GM12865 (cell line): ENCODE measurements at places on chromosomes 3 and 15.

- DNase-seq: no peak
These were observed 77.3 kb upstream of the NR2F2 start for GRCh38 chr15:96253006-96253747.

GRCh38 chr15:84402856-84403608, 167.5 kb downstream of the GOLGA6L4 start:
- DNase-seq: no peak

DNA sequence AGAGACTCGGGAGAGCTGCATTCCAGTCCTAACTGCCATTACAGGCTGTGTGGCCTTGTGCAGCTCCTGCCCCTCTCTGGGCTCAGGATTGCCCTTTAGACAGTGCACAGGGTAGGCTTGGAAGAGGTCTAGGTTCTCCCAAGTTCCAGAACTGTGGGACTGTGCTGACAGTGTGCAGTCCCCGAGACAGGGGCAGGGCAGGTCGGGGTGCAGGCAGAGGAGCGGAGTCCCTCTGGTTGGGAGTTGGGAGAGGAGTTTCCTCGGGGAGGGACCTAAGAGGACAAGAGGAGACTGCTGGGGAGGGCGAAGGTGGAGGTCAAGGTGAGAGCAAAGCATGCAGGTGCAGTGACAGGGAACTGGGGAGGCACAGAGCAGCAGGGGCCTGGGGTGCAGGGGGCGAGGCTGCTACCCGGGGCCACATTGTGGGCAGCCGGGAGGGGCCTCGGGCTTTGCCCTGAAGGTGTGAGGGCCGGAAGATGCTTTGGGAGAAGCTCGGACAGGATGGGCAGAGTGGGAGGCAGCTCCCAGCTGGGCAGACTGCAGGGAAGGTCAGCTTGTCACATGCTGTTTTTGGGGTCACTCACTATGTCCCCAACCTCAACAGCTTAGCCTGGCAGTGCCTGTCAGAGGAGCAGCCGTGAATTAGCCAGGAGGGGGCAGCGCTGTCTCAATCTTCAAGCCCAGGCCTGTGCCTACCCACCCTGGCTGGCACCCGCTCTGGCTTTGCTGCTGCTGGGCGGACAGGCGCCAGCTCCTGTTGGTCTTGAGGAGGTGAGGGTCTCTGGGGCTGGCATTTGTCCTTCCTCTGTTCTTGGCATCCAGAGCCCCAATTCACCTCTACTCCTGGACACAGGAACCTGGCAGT, 15.4 kb upstream of the CSPG4 start:
- DNase-seq: peak; percentile 54

GRCh38 chr15:101526890-101527289, 37.4 kb upstream of the PCSK6 start:
- no peak for DNase-seq

GRCh38 chr3:137134431-137134830, 176.6 kb downstream of the IL20RB start:
- no peak for DNase-seq

- DNase-seq: no peak
These were observed 11.8 kb downstream of the SAMD7 start for GRCh38 chr3:169923189-169923588.

- no peak for DNase-seq
These were observed 52.4 kb downstream of the CDC25A start for GRCh38 chr3:48135552-48136495.

DNA sequence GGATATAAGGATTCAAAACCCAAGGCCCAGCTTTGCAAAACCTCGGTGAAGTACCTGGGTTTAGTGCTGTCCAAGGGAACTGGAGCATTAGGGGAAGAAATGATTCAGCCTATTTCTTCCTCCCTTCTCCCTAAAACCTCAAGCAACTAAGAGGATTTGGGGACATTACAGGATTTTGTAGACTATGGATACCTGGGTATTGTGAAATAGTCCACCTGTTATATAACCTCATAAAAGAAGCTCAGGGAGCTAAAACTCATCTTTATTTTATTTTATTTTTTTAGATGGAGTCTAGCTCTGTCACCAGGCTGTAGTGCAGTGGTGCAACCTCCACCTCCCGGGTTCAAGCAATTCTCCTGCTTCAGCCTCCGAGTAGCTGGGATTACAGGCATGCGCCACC, 8.7 kb upstream of the SMCO1 start:
- DNase-seq: no peak

DNA sequence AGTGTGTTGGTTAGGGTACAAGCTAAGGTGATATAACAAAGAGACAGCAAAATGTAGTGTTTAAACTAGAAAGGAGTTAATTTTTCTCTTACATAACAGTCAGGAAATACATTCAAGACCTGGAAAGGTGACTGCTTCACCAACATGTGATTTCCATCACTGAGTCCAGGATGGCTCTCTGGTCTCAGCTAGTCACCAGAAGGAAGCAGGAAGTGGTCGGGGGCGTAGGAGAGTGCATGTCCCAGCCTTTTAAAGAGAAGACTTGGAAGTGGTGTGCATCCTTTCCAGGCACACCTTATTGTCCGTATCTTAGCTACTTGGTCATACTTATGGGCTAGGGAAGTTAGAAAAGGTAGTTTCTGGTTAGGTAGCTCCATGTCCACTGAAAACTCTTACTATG, 11.1 kb upstream of the UBE2Q2 start:
- DNase-seq: no peak

GRCh38 chr3:28110869-28111268, 130.6 kb upstream of the CMC1 start:
- no peak for DNase-seq

DNA sequence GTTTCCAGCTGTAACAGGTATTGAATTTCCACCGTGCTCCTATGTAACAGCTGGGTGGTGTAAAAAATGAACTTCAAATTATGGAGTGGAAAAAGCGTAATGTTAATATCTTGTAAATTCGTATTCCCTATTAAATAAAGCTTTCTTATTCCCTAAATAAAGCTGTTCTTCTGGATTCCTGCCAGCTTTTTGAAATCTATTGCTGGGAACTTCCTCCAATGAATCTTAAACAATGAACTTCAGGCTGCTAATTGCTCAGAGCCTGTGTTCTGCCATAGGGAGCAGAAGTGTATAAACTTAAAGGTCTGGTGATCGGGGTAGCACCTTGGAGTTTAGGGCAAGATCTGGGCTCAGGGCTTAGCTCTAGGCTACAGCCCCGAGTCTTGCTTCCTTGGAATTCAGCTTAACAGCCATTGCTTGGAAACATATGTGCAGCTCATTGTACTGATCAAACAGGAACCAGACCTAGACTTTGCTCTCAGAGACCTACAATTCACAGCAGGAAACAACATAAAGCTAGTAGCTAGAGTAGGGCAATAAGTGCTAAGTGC, 1.4 kb downstream of the ARL14 start:
- DNase-seq: no peak

DNA sequence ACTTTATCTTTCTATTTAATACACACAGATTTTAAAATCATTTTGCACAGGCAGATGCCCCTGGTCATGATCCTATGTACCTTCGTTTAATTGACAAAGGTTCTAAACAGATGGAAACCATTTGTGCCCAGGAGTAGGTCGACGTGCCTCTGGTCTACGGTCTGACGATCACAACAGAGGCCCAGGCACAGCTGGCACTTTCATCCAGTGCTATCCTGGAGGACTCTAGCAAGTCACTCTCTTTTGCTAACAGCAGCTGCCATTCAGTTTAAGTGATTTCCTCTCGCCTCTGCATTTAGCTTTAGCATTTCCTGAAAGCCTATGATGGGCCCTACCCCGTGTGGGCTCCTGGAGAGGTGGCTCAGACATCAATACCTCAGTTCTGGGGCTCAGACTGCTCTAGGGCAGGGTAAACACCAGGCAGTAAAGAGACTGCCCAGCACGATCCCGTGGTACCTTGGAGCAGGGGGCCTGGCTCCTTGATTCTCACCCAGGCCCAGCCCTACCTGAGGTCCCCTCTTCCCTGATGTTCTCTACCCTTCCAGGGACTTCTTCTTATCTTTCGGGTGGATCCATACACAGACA, 83.2 kb upstream of the SNRPA1 start:
- DNase-seq: no peak
